Right atrium auricular region (tissue), 2 donors: ENCODE measurements at places on chromosomes 4 and X.

GRCh38 chr4:37236165-37236564 lies 8.4 kb upstream of the NWD2 start:
- DNase-seq, result no peak

GRCh38 chr4:127686658-127687057 lies 43.5 kb upstream of the SLC25A31 start:
- no peak for DNase-seq

- no peak for DNase-seq
Observed at GRCh38 chrX:119055687-119056086, 17.1 kb upstream of the CT47C1 start.

- DNase-seq, result no peak
Observed at GRCh38 chr4:88857588-88857987, 160.0 kb upstream of the NAP1L5 start.

DNA sequence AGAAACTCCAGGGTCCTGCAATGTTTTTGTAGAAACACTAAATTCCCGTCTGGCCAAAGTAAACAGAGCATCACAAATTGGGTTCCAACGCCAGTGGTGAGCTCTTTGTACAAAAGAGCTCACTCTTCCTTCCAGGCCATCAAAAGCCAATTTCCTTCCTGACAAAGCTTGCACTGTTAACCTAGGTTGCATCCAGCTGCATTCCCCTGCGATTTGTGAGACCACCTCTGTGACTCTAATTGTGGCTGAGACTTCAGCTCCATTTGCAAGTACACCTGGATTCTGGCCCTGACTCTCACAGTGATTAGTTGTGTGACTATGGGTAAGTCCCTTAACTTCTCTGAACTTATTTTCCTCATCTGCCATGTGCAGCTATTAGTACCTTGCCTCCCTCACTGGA lies 212.5 kb upstream of the CXorf66 start:
- no peak for DNase-seq

GRCh38 chr4:75034523-75034922 lies 101.6 kb downstream of the PARM1 start:
- no peak for DNase-seq

- DNase-seq, result no peak
Observed at GRCh38 chrX:39845233-39845632, 252.5 kb downstream of the BCOR start.

DNA sequence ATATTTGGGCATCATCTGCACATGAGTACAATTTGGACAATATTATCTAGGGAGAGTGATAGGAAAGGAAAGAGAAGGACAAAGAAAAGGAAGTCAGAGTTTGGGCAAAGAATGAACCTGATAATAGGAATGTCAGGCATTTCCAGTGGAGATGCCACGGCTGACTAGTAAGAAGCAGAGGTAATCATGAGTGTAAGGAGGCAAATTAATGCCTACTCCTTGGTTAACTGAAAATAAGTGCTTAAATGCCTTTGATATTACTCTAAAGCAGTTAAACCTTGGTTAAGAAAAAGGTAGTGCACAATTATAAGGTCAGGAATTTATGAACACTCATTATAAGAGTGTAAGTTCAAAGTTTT lies 99.2 kb upstream of the DDIT4L start:
- DNase-seq, result no peak

DNA sequence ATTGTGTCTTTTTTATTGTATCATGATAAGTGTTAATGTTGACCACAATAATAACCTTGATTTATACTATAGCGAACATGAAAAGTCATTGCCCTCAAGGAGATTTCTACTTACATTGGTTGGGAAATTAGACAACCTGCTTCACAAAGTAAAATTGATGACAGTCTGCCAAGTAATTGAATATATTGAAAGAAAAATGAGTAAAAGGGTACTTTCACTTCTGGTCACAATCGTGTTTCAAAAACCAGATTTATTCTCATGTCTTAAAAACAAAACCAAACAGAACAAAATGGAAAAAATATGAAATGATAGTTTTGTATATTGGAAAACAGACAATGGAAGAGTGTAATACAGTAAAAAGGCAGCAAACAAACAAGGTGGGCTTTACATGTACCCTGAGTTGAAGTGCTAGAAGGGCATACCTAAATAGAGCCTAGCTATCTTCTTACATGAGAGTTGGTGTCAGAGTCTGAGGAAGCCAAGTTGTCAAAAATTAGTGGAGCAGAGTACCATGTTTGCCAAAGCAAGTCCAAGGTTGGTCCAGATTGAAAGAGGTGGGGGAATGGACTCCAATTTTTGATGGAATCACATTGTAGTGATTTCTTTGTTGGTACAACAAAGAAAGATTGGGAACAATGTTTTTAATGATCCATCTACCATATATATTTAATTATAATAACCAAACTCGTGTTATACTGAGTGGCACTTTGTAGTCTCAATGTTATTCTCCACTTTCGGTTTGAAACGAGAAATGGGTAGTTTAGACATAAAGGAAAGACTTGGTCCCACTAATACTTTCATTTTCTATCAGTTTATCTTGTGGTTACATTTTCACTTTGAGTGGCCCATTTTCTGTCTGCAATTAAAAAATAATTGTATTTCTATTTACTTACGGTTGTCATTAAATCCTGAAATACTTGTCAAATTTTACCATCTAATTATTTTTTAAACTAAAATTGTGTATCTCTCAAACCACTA lies 775.6 kb downstream of the STIM2 start:
- DNase-seq, result no peak
